Upper lobe of right lung (tissue), 1 donor: ENCODE measurements at places on chromosomes 4 and X.

DNA sequence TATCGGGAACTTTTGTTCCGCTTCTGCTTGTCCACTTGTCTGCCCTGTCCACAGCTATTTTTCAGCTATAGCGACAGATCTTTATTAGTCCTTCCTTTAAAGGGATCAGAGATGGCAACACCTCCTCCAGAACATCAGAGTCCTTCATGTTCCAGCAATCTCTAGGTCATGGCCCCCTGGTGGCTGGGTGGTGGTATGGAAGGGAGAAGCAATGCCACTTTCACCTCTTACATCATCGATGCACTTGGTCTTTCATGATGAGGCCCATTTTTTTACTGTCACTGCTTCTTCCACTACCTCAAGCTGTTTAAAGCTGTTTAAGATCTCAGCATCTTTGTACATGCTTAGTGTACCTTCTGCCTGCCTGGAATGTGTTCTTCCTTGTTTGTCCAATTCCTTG, 106.7 kb downstream of the ARHGAP6 start:
- DNase-seq, result peak; percentile 45

DNA sequence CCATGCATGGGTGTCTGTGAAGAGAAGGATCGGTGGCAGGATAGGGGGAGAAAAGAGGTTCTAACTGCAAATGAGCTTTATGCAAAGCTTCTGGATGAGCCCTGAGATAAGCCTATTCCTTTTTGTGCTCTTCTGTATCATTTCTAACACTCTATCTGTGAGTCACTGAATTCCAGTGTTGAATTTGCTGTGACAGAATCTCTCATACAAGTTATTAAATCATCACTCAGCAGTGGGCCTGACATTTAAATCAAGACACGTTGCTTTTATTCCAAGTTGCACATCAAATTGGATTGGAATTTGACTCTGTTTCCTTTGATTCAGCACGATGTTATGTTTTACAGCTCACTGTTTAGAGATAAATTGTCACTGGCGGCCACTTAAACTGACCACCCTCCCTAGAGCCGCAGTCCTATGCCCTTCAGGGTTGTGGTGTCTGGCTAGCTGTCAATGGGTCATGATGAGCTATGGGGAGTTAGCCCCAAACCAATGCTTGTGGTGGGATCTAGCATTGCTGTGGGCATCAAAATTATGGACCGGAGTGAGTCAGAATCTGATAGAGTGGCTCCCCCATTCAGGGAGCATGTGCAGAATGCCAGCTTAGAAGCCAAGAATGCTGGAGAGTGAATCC, 42.7 kb downstream of the LHFPL1 start:
- DNase-seq, result no peak

DNA sequence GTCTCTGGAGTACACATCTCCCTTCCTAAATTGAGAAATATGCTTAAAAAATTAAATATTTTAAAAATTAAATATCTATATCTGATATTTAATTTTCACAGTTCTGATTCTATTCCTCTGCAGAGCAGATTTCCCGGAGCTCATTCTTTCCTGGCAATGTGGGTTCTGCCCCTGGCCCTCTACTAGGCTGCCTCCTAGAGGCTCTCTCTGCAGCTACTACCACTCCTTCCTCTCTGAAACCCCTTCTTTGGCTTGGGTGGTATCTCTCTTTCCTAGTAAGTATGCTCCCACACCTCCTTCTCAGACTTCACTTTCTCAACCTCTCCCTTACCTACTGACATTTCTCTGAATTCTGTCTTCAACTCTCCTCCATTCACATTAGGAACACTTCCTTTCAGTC, 45.3 kb downstream of the RPGR start:
- DNase-seq, result no peak

- no peak for DNase-seq
Measured at GRCh38 chrX:10457092-10457491, 163.3 kb downstream of the MID1 start.

DNA sequence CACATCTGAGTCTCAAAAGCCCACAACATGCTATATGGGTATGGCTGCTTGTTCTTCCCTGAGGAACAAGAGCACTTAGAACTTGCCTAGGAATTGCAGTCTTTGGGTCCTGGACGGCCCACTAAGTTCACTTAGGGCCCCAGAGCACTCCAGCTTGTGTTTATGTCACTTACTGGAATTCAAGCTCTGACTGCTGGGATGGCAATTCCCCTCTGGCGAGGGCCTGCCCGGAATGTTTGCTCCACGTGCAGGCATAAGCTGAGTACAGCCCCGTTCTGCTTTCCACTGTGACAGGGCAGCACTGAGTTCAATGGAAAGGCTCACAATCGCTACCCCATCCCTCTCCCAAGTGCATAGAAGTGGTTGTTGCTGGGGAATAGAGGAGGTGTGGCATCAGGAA, 25.9 kb upstream of the RASSF6 start:
- DNase-seq, result no peak

DNA sequence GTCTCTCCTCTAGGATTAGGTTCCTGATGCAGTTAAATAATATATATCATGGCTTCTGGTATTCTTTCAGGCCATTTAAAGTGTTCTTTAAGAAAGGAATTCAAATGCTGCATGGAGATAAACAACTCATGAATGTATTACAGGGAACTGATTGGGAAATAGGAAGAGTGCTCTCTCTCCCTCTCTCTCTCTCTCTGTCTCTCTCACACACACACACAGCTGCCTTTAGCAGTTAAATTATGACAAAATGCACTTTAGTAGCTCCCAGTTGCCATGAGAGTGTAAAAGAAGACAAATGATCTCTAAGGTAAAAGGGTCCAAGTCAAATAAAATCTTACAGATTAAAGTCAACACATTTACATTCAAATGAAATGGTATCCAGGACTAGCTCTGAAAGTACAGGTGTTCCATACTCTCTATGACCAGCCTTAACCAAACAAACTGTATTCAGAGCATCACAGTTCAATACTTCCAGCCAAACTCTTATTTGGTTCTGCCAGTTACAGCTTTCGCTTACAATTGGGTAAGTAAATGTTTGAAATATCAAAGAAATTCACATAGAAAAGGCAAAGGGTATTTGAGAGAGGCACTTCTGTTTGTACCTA, 94.7 kb upstream of the CXXC4 start:
- DNase-seq, result no peak

DNA sequence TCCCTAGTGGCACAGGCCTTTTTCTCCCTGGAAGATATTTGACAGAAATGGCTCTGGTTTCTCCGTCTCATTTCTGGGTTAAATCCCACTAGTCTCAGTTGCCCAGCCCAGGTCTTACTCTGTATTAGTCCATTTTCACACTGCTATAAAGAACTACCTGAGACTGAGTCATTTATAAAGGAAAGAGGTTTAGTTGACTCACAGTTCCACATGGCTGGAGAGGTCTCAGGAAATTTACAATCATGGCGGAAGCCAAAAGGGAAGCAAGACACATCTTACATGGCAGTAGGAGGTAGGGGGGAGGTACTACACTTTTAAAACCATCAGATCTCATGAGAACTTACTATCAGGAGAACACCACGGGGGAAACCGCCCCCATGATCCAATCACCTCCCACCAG, 81.9 kb downstream of the FHDC1 start:
- no peak for DNase-seq

GRCh38 chr4:8403173-8403753, 37.3 kb downstream of the ACOX3 start:
- DNase-seq, result peak; percentile 89

- DNase-seq, result no peak
Measured at GRCh38 chr4:155371432-155372043, 5.2 kb downstream of the MAP9 start.

GRCh38 chr4:3739577-3739976, 26.6 kb upstream of the ADRA2C start:
- DNase-seq, result no peak
